ENCODE measurements at places on chromosomes 1 and 21.

DNA sequence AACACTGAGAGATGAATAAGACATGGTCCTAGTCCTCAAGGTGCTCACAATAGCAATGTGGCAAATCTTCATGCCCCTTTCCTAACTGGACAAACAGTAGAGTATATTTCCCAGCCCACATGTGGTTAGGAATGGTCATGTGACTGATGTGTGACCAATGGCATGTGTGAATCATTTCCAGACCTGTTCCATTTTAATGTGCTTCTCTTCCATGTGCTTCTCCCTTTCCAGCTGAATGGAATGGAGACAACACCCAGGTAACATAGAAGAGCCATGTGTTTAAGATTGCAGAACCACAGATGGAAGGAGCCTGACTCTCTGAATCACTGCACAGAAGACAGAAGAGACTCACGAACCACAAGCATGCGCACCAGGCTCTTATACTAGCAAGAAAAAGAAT lies 409.9 kb upstream of the NFIA start:
- DNase-seq = no peak

- DNase-seq = no peak
Measured at GRCh38 chr1:118688891-118689290, 299.3 kb downstream of the TBX15 start.

GRCh38 chr1:30877205-30877912 lies 31.2 kb downstream of the SDC3 start:
- peak; percentile 81 for DNase-seq

- no peak for DNase-seq
Measured at GRCh38 chr1:25748531-25749205, 51.3 kb upstream of the SELENON start.

GRCh38 chr21:44880405-44881197 lies 7.1 kb upstream of the PTTG1IP start:
- DNase-seq = peak; percentile 5

DNA sequence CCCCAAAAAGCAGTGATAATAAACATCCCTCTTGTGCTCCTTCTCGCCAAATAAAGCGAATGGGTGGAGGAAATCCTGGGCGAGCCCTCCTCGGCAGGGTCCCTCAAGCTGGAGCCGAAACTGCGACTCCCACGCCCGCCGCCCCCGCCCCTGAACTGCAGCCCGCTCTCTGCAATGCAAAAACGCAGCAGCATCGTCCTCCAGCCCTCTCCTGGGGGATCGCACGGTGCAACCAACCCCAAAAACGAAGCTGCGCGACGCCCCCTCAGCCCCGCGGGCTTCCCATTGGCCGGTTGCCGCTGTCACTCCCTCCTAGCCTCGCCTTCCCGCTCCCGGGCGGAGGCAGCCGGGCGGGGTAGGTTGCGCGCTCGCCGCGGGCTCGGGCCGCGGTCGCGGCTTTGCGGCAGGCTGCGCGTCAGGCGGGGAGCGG lies at the start of gene TMCC2:
TMCC2 (plus strand) TSS at position 363 of the 430 bp plus-strand sequence. CDS start 619 bp downstream, outside the sequence.
- peak; percentile 93 for DNase-seq

DNA sequence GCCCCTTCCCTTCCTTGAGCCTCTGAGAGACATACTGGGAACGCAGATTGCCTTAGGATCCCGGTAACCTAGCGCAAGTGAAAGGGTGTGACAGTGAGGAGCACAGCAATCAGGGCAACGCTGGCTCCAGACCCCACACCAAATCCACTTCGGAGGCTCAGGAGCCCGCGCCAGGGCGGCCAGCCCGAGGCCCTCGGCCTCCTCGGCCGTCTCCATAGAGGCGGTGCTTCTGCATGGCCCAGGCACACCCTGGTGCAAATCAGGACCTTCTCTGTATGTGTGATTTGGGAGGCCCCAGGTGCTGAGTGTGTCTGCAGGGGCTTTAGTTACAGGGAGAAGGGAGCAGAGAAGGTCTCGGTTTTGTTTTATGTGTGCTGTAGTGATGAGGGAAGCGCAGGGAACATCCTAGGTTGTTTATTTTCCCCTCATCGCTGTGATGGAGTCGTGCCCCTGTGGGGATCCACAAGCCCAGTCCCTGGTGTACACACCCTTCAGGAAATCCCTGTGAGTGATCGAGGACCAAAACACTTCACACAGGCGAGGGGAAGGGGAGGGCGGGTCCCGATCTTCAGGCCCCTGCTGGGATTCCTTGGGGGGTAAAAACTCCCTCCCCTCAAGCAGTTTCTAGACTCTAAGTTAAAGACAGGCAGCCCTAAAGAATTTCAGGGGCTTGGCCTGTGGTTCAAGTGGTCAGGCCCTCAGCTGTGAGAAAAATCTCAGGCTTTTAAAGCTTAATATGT lies 9.4 kb downstream of the KIAA1614 start:
- peak; percentile 26 for DNase-seq

- DNase-seq = no peak
Measured at GRCh38 chr1:60390593-60391282, 317.2 kb upstream of the C1orf87 start.

DNA sequence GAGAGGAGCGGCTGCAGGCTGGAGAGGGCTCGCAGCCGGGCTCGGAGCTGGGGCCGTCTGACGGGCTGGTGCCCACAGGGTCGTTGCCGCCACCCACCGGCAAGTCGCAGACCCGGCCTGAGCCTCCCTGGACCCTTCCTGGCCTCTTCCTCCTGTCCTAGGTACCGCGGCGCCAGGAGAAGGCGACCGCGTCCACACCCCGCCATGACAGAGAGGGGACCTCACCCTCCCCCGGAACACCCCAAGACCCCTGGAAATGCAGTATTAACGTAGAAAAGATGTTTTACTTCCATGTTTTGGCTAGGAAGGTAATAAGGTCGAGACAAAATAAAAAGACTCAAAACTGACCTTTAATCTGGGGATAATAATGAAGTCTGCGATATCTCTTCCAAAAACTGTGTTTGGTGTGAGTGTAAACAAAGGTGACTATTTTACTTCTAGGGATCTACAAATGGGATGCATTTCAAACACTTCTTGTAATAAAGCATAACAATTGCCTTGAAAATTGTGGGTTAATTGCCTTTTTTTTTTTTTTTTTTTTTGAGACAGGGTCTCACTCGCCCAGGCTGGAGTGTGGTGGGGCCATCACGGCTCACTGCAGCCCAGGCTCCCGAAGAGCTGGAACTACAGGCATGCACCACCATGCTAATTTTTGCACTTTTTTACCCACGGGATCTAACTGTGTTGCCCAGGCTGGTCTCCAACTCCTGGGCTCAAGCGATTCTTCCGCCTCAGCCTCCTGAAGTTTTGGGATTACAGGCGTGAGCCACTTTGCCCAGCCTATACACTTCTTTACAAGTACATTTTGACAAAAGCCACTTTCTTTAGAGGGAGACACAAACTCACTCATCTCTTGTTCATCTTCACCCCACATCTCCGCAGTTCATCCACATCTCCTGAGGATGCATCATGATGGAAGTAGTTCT lies 838 bp upstream of the RSRP1 start:
- DNase-seq = no peak

DNA sequence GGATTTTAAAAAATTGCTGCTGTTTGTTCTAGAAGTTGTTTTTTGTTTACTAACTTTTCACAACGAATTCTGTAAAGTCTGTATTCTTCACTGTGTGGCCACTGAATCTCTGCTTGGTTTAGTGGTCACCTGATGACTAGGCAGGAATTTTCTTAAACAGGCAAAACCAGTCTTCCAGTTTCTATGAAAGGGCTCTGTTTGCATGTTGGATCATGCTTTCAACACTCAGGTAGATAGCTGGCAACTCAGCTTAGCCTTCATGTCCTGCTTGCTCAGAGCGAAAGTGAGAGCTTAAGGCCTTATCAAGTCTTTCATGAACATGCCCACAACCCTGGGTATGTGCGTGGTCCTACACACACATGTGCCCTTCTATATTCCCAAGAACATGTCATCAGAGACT lies 52.4 kb upstream of the CCDC190 start:
- DNase-seq = no peak

- DNase-seq = no peak
Measured at GRCh38 chr1:205813755-205814058, 709 bp upstream of the SLC41A1 start.

- no peak for DNase-seq
Measured at GRCh38 chr1:184150776-184151531, 99.4 kb downstream of the TSEN15 start.

GRCh38 chr1:74502858-74503257 lies 9.6 kb downstream of the LRRC53 start:
- DNase-seq = no peak

- no peak for DNase-seq
Measured at GRCh38 chr1:185645686-185646085, 88.5 kb upstream of the HMCN1 start.

- no peak for DNase-seq
Measured at GRCh38 chr1:168640836-168641235, 64.4 kb downstream of the XCL1 start.

DNA sequence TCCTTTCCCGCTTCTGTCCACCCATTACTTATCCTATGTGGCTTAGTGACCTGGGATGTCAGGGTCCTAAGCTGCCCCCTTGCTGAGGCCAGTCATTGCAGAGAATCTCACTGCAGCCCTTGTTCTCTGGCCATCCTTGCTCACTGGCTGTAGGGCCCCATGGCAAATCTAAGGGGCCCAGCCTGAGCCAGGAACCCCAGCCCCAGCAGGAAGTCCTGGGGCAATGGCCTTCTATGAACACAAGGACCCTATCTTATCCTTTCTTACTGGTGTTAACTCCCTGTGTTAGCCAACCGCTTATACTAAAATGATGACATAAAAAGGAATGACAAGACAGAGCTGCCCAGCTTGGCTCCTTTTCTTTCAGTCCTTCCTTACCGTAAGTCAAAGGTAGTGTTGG lies 29.9 kb downstream of the DHCR24 start:
- DNase-seq = no peak

DNA sequence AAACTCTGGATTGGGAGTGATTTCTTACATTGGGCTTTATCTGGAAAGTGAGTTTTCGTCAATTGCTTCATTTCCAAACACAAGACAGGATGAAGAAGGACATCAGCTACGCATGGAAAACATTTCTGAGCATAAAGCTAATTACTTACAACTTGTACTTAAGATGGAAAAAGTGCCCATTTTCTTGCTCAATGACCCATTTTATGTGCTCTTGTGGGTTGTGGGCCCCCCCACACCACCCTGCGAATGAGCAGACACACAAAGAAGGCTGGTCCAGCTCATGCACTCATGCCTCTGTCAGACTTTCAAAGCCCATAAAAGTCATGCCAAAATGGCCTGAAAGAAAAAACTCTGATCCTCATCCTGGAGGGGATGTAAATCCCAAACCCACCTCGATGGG lies 663.0 kb downstream of the AJAP1 start:
- no peak for DNase-seq

DNA sequence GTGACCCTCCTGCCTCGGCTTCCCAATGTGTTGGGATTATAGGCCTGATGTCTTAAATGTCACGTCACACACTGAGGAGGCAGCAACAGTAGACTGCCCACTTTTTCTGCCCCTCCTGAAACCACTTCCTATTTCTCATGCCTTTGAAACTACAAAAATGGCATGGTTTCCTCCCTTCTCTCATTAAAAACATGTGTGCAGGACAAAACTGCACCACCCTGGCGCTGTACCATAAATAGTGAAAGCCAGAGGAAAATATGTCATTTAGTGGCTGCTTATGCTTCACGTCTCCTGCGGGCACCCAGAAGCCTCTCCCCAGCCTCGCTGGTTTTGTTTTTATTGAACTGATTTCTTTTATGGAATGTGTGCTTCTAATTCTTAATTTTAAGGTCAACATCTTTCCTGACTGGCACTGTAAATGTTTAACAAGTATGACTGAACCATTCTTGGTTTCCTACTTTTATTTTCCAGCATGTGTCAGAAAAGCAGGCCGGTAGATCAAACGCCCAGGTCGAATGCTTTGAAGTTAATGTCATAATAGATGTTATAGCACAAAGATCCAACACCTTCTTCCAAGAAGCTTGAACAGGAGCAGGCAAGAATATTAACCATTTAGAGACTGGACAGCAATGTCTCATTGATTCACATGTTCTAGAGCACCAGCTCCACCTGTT lies 59.6 kb upstream of the C1orf87 start:
- DNase-seq = peak; percentile 65

- no peak for DNase-seq
Measured at GRCh38 chr1:81808760-81809159, 8.0 kb downstream of the ADGRL2 start.

GRCh38 chr1:205476648-205477047 lies 20.8 kb upstream of the BLACAT1 start:
- DNase-seq = no peak

DNA sequence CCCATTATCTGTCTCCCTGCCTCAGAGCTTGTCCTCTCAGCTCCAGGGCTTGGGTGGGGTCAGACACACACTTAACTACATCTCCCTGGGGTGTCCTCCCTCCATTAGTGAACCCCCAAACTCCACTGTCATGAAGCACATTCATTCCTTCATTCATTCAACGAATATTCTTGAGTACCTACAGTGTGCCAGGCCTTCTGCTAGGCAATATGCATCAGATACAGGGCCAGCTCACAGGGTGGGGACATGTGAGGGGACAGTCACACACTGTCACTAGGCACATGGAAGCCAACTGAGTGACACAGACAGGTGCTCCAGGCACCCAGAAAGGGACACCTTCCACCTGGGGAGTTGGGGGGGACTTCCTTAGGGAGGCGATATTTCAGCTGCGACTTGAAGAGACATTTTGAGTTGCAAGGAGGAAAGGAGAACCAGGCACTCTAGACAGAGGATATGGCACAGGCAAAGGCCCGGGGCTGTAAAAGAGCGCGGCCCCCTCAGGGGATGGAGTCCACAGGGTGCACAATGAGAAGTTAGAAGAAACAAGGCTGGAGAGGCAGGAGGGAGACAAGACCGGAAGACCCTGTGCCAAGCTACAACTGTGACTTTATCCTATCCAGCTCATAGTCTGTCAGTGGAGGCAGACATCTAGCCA lies 8.7 kb upstream of the S100A8 start:
- DNase-seq = no peak
